ENCODE measurements at places on chromosomes 2 and 18.

DNA sequence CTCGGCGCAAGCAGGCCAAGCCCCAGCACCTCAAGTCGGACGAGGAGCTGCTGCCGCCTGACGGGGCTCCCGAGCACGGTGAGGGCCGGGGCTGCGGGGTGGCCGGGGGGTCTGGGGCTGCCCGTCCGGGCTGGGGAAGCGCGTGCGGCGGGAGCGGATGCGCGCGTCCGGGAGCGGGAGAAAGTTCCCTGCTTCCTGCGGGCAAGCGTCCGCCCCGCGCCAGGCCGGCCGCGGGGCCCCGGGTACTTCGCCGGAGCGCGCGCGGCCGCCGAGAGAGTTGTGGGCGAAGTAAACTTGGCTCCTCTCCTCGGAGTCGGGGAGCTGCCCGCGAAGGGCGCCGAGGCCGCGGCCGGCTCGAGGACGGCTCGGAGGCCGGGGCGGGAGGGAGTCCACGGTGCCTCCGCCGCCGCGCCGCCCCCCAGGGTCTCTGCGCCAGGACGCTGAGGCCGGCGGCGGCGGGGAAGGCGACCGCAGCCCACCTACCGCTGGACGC is 707 bp downstream of the SALL3 start:
- no peak for DNase-seq

DNA sequence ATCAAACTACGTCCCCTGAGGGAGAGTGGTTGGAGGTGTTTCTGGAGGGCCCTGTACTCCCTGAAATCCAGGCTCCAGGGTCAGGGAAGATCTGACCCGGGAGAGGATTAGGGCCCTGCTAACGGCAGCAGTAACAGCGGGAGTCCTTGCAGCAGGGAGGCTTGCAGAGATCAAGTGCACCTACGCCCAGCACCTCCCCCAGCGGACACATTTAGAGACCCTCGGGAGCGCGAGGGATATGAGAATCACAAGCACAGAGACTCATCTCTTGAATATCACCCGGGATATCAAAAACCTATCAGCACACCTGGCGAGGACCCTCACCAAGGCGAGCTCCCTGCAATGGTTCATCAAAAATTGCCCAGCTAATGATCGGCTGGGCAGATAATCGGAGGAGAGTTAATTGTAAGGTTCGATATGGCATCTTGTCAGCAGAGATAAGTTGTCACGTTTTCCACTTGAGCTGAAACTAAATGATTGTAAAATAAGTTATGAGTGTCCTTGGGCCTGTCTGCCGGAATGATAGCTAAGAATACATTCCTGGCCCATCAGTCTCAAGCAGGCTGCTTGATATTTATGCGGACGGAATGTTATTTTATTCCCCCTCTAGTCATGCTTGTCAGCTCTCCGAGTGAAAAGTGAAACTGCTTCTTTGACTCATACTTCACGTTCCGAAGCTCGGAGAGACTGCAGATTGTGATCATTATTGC is 209.8 kb downstream of the GBX2 start:
- DNase-seq: no peak

GRCh38 chr2:191462370-191462769 is 215.6 kb upstream of the NABP1 start:
- no peak for DNase-seq

- no peak for DNase-seq
These were observed 48.7 kb downstream of the PTPRM start for GRCh38 chr18:7615840-7616239.

GRCh38 chr2:240211096-240211495 is 70.6 kb upstream of the OTOS start:
- DNase-seq: no peak

DNA sequence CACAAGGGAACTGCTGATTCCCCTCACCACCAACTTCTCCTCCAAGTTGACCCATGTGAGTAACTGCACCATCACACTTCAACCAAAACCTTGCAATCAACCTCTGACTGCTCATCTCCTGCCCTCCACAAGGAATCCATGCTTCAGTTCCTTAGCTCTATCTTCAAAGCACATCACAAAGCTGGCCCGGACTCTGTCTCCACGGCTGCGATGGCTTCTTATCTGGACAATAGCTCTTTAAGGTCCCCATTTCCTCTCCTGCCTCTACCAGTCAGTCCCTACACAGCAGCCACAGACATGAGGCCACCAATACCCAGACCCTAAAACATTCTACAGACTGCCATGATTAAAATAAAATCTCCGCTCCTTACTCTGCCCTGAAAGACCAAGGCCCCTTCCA is 25.7 kb downstream of the MBOAT2 start:
- DNase-seq: no peak

DNA sequence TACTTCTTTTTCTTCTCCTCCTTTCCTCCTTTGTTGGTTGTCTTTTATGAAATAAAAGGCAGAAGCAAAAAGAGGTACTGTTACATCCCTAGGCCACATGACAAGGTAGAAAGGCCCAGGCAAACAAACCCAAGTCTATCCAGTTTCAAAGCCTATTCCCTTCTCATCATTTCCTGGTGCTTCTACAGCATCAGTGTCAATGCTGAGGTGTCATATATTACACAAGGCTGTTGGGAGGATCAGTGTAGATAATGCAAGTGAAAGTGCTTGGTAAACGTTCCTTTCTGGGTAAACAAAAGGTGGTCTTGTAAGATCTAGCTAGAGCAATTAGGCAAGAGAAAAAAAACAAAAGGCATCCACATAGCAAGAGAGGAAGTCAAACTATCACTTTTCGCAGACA is 64.9 kb downstream of the EVA1A start:
- no peak for DNase-seq

- DNase-seq: no peak
These were observed 81.1 kb upstream of the GLI2 start for GRCh38 chr2:120654381-120655134.

- DNase-seq: peak; percentile 98
These were observed 60.8 kb downstream of the KIAA2012 start for GRCh38 chr2:202133909-202134265.

DNA sequence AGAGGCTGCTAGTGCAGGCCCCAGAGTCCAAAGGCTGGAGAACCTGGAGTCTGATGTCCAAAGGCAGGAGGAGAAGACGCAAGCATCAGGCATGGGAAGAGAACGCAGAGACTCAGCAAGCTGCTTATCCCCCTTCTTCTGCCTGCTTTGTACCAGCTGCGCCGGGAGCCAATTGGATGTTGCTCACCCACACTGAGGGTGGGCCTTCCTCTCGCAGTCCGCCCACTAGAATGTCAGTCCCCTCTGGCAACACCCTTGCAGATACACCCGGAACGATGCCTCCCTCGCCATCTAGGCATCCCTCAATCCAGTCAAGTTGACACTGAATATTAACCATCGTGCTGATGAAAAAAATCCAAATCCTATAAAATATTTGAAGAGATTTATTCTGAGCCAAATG is 141.6 kb downstream of the TWIST2 start:
- no peak for DNase-seq

GRCh38 chr2:38060236-38061018 is 15.5 kb downstream of the CYP1B1 start:
- no peak for DNase-seq

GRCh38 chr2:21331625-21332370 is 208.0 kb downstream of the TDRD15 start:
- no peak for DNase-seq

DNA sequence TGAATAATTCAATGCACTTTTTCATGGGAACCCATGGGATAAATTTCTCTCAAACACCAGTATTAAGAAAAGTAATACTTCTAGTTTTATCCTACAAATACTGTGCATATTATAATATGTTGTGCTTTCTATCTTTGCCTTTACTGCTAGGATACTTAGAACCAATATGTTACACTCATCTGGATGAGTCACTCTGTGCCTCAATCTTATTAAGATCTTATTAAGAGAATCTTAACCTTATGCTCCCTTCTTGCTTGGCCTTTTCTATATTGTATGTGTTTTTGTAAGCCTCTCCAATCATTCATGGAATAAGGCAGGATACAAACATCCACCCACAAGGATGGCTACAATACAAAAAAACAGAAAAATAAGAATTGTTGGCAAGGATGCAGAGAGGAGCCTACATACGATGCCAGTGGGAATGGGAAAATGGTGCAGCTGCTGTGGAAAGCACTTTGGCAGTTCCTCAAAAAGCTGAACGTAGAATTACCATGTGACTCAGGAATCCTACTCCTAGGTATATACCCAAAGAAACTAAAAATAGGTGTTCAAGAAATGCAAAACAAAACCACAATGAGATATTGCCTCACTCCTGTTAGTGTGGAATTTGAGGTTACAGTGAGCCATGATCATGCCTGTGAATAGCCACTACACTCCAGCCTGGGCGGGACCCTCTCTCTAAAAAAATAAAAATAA is 10.7 kb upstream of the TWSG1 start:
- peak; percentile 69 for DNase-seq

DNA sequence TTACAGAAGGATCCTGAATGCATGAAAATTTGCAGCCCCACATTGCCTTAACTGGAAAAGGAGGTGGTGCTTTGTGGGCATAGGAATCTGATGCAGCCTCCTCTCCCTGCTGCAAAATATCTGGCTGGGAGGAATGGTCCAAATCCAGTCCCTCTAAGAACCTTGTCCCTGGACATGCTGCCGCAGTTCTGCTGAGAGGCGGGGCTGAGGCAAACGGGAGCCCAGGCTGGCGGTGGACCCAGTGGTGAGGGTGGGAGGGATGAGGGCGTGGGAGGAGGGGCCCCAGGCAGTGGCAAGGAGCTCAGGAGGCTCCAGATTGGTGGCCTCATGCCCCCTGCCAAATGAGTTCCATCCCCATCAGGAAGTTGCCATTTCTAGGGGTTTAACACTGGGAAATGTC is 36.2 kb downstream of the ZAP70 start:
- no peak for DNase-seq

GRCh38 chr2:109081374-109081773 is 47.6 kb upstream of the SH3RF3 start:
- DNase-seq: no peak

- no peak for DNase-seq
These were observed 1.6 kb downstream of the KCNJ3 start for GRCh38 chr2:154700136-154700535.

Data from EH (cell line).